Muscle of leg (tissue), 16 donors: ENCODE measurements at places on chromosomes 3 and 15. TPM values are rescaled to one million over a fixed set of nuclear protein-coding genes. Genes with fewer than 3 reads are reported as not detected.
A peak's percentile ranks its signal among the peaks of the same experiment; 100 is the strongest.

Gene MINAR1
- total RNA-seq: 2.8 TPM

DNA sequence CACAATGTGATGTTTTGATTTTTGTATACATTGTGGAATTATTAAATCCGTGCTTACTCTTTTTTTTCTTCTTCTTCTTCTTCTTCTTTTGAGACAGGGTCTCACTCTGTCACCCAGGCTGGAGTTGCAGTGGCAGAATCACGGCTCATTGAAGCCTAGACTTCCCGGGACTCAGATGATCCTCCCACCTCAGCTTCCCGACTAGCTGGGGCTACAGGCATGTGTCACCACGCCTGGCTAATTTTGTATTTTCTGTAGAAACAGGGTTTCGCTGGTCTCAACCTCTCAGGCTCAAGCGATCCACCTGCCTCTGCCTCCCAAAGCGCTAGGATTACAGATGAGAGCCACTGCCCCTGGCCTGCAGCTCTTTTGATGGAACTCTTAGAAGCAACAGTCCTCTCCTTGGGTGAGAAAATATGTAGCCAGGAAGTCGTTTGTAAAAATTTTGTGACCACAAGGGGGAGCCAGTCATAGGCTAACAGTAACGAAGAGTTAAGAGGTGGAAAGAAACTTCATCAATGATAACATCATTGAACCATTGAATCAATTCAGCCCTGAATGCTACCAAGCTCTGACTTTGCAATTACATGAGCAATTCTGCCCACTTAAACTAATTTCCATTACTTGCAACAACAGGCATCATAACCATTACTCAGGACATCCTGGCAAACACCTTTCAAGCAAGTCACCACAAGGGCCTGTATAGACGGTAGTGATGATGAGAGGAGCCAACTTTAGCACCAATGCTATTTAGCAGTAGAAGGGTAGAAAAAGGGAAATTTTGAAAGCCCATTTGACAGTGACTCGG, 16.7 kb upstream of the CMTM7 start:
- peak; percentile 80 for DNase-seq

DNA sequence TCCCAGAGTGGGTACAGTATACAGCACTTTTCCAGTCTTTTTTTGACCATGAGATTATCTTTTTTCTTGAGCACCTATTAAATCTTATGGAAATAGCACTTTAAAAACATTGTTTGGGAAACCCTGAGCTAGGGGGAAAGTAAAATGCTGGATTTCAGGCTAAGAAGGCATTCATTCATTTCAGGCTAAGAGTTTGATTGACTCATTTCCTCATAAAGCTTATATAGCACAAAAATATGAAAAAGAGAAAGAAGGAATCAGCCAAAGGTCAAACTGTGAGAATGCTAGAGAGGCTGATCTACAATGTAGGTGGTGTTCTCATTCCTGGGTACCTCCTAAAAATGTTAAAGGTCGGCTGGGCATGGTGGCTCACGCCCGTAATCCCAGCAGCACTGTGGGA, 10.5 kb downstream of the TTC23 start:
- DNase-seq: no peak

Gene PGBD4
- 1.6 TPM for total RNA-seq

- DNase-seq: no peak
These were observed 106.5 kb upstream of the ACP3 start for GRCh38 chr3:132210476-132211346.

- DNase-seq: no peak
These were observed 70.2 kb upstream of the MITF start for GRCh38 chr3:69669070-69669469.

Gene DAZL
- total RNA-seq: not detected

DNA sequence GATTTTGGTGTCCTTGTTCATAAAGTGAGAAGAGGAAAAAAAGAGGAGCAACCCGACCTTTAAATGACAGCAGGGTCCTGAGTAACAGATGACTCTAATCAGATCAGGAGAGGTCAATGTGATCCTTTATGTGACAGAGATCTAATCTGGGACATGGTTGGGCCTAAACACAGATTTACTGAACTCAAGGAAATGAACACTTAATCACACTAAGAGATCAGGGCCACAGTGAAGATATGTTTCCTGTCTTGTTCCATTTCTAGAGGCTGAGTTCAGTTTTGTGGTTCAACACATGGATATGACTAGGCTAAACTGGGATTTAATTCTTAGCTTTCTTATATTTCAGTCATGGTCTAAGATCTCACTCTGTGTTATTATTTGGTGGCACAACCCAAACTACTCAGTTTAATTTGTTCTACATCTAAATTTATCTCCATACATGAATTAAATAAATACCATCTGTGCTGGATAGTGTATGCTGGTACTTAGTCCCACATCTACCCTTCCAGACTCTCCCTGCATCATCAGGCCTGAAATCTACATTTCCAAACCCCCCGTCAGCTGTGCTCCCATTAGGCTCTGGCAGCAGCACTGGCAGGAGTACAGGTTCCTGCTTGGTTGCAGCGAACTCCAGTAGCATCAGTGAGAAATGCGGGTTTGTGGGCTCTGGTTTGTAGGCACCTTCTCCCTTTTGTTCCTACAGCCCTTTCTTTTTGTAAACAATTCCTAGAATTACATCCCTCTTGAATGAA, 22.6 kb downstream of the SFMBT1 start:
- no peak for DNase-seq

DNA sequence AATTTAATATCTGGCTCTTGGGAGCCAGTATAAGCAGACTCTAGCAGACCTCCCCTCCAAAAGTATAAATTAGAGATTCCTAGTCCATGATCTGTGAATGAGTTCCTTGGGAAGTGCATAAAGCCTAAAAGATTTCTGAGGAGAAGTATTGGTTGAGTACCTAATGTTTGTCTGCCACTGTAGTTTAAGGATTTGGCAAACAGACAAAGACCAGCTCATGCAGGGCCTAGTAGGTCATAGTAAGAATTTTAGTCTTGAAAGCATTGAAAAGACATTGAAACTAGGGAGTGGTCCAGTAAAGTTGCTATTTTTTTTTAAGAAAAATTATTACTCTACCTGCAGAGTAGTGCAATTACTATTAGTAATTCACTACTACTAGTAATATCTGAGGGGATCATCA, 67.5 kb downstream of the SPRED1 start:
- no peak for DNase-seq

Gene GPR176
- 6.8 TPM for total RNA-seq

DNA sequence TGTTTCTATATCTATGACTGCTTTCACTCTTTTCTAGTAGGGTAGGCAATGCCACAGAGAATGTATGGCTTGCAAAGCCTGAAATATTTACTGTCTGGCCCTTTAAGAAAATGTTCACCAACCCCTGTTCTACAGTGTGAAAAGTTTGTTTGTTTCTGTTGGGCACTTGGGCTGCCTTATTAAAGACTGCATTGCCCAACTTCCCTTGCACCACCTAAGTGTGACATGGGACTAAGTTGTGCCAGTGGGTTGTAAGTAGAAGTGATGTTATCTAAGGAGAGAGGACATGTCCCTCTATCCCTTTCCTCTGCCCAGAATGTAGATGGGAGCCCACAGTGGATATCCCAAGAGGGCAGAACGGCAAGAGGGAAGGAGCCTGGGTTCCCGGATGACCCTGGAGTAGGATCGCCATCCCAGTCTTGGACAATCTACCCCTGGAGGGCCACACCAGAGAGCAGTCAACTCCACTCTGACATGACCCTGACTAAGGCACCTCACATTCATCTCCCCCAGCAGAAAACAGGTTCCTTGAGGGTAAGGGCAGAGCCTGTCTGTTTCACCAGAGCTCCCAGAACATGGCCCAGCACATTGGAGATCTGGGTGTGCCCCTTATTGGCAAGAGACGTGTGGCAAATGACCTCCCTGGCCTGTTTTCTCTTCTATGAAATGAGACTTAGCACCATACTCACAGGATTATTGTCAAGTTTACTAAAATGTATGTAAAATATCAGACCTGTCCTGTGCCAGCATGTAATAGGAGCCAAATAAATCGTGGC, 138.8 kb downstream of the SMAD6 start:
- no peak for DNase-seq

DNA sequence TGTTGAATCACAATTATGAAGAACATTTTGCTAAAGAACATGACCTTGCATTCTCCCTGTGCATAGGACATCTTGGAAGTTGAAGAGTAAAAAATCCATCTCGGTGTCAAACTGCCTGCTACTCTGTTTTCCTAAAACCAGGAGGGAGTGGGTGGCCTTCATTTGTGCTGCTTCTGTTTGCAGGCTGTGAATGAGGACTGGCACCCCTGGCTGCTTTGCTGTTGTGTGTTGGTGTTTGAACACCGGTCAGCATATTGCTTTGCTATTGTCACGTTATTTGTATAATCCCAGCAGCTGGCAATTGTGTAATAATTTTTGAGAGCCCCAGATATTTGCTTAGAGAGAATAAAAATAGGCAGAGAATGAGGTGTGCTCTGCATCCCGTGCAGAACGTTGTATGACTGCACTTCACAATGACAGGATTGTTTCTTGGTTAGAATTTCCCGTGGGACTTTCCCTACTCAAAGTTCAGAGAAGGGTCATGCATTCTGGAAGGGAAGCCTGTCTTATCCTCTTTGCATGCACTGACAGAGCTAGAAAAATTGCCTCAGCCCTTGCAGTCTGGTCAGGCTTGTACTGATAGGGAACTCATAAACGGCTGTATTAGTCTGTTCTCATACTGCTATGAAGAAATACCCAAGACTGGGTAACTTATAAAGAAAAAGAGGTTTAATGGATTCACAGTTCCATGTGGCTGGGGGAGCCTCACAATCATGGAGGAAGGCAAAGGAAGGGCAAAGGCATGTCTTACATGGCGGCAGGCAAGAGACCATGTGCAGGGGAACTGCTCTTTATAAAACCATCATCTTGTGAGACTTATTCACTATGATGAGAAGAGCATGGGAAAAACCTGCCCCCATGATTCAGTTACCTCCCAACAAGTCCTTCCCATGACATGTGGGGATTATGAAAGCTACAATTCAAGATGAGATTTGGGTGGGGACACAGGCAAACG, 16.3 kb downstream of the SV2B start:
- peak; percentile 41 for DNase-seq

Gene RCN2
- total RNA-seq: 51.2 TPM

DNA sequence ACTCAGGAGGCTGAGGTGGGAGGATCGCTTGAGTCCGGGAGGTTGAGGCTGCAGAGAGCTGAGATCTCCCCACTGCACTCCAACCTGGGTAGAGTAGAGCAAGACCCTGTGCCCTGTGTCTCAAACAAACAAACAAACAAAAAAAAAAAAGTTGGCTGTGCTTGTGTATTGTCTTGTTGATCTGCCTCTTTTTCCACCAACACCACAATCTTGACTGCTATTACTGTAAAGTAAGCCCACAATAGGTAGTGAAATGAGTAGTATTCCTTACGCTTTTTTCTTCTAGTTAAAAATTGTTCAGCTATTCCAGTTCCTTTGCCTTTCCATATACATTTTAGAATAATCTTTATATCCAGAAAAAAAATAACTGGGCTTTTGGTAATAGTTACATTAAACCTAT, 35.5 kb downstream of the PTH1R start:
- DNase-seq: no peak

DNA sequence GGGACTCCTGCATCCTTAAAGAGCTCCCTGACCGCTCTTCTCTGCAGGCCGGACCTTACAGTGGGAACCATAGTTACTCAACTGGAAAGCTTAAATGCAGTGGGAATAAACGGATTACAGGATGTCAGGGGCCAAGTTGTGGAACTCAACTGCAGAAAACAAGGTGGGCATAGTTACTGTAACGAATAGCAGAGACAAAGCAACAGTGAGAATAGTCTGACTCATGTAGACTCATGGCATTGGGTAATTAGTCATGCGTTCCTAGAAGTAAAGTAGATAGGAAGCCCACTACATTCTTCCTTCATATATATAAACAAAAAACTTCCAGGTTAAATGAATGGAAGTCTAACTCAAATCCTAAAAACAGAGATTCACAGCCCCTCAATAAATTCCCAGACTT, 95.5 kb upstream of the CHRNA7 start:
- DNase-seq: no peak

Gene PLSCR2
- not detected for total RNA-seq

DNA sequence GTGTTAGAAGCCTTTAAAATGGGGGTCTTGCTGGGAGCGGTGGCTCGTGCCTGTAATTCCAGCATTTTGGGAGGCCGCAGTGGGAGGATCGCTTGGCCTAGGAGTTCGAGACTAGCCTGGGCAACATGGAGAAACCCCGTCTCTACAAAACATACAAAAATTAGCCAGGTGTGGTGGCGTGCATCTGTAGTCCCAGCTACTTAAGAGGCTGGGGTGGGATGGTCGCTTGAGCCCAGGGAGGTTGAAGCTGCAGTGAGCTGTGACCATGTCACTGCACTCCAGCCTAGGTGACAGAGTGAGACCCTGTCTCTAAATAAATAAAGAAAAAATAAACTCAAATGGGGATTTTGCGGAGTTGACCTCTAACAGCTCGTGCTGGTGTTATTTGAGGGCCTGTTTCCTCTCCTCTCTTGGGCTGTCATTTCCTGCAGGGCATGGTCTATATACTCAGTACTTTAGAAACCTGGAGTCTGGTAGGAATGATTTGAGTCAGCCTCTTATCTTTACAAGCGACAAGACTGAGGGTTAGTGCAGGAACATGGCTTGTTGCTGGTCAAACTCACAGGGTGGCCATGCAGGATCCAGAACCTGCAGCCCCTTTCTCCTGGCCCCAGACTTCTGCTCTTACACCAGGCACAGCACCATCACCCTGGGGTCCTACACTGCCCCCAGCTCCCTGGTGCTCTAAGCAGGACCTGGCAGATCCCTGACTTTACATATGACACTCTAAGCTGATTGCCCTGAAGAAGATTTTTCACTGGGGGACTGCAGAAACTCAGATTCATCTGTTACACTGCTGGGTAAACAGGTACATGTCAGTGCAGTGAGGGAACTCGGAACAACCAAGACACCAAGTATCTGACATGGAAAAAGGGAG, 15.1 kb downstream of the EHD4 start:
- DNase-seq: no peak

DNA sequence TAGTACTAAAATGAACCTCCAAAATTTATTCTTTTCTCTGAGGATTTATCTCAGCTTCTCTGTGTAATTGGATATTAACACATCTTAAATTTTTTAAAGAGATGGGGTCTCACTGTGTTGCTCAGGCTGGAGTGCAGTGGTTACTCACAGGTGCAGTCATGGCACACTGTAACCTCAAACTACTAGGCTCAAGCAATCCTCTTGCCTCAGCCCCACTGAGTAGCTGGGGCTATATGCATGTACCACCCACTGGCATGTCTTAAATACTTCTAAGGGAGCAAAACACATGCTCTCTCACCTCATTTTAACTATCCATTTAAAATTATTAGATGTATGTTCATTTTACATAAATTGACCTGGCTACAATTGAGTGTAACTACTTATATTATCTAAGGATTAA, 11.3 kb upstream of the TMEM87A start:
- no peak for DNase-seq

Gene AADACL2
- not detected for total RNA-seq

- no peak for DNase-seq
These were observed 9.1 kb downstream of the CLCN2 start for GRCh38 chr3:184352149-184352785.

GRCh38 chr15:63752075-63752684, 81.6 kb downstream of the HERC1 start:
- DNase-seq: peak; percentile 68

GRCh38 chr3:197533927-197534725, 21.6 kb downstream of the BDH1 start:
- no peak for DNase-seq

- DNase-seq: no peak
These were observed 45.6 kb downstream of the PEX5L start for GRCh38 chr3:179991104-179991503.

GRCh38 chr15:58932710-58933280, 684 bp downstream of the SLTM start:
- peak; percentile 65 for DNase-seq

GRCh38 chr15:33314069-33314468, 3.3 kb downstream of the RYR3 start:
- DNase-seq: no peak

Gene ERICH6
- 0.09 TPM for total RNA-seq
